Natural killer cell treated with Interleukin-12 subunit alpha and Interleukin-12 subunit beta and Interleukin-15 and Interleukin-18, amount 100 ng/mL, for 72 hours (primary cell): ENCODE measurements at places on chromosomes 5 and 9. TPM values are rescaled to one million over a fixed set of nuclear protein-coding genes. Genes with fewer than 3 reads are reported as not detected.
A peak's percentile ranks its signal among the peaks of the same experiment; 100 is the strongest.

INSL6 gene
- total RNA-seq = not detected

EQTN gene
- total RNA-seq = not detected

PKD2L2 gene
- total RNA-seq = not detected

NUTM2F gene
- not detected for total RNA-seq

MED22 gene
- 34.8 TPM for total RNA-seq

TSLP gene
- total RNA-seq = not detected

SLIT3 gene
- total RNA-seq = not detected

RMRP gene
- 4,437 TPM for total RNA-seq

RAD50 gene
- total RNA-seq = 24.9 TPM

CCL27 gene
- total RNA-seq = not detected

SRA1 gene
- 61.4 TPM for total RNA-seq

IFNA2 gene
- not detected for total RNA-seq

FAM200C gene
- 1.00 TPM for total RNA-seq

NIPAL4 gene
- total RNA-seq = 1.2 TPM

- no peak for DNase-seq
- no peaks in the 10 kb centered on the region for H3K36me3 ChIP-seq
- peak overlapping the region; percentile 83 for H3K27ac ChIP-seq
- H3K4me3 ChIP-seq = peak overlapping the region; percentile 97
- peaks cover 41% of the 10 kb centered on the region for H3K4me1 ChIP-seq
Measured at GRCh38 chr5:75509956-75510355, 1.5 kb downstream of the CERT1 start.

DNA sequence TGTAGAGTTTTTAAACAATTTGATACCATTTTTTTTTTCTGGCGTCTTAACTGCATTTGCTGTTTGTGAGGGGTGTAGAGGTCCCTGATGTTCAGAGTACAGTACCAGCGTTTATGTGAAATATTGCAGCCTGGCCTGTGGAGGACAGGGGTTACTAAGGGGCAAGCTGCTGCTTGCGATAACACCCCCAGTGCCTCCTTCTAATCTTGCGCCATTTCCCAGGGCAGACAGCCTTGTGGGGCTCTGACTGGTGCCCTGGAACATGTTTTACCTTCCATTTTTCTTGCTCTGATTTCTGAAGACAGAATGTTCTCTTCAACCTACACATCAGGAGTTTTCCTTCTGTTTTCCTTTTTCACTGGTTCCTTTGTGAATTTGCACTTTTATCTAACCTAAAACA is 142.9 kb downstream of the DOCK8 start:
- no peak for DNase-seq
- H3K27ac ChIP-seq = peak overlapping the region; percentile 8
- H3K4me1 ChIP-seq = peaks cover 9% of the 10 kb centered on the region
- no peak overlapping the region for H3K4me3 ChIP-seq
- H3K27me3 ChIP-seq = no peaks in the 10 kb centered on the region

DNA sequence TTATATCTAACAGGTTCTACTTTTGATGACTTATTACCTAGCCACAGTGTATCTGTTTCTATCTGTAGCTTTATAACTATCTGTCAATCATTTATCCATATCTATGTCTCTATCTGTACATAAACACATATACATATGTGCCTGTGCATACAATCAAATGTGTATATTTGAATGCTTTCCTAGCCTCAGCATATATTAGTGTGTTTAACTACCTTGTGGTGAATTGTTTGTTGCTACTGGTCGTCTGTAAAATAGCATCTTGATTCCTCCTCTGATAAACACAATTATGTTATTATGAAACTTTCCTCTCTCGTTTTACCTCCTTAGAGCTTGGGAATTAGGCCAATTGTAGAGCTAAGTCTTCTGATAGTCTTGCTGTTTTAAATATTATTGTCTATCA is 44.4 kb downstream of the PARP8 start:
- no peaks in the 10 kb centered on the region for H3K27me3 ChIP-seq
- peak overlapping the region; percentile 85 for H3K27ac ChIP-seq
- no peaks in the 10 kb centered on the region for H3K36me3 ChIP-seq
- H3K4me3 ChIP-seq = peak overlapping the region; percentile 86

GRCh38 chr5:141560151-141560550 is 58.6 kb downstream of the DIAPH1 start:
- peaks cover 31% of the 10 kb centered on the region for H3K4me1 ChIP-seq
- peaks cover 32% of the 10 kb centered on the region for H3K36me3 ChIP-seq
- no peaks in the 10 kb centered on the region for H3K27me3 ChIP-seq
- DNase-seq = no peak

- no peaks in the 10 kb centered on the region for H3K4me1 ChIP-seq
- H3K27me3 ChIP-seq = peaks cover 13% of the 10 kb centered on the region
- H3K27ac ChIP-seq = no peak overlapping the region
- H3K36me3 ChIP-seq = no peaks in the 10 kb centered on the region
- DNase-seq = no peak
Measured at GRCh38 chr9:68750786-68751185, 45.7 kb downstream of the PIP5K1B start.

- DNase-seq = no peak
- H3K4me3 ChIP-seq = no peak overlapping the region
- H3K4me1 ChIP-seq = peaks cover 20% of the 10 kb centered on the region
- H3K36me3 ChIP-seq = peaks cover 5% of the 10 kb centered on the region
Measured at GRCh38 chr9:112548836-112549595, 62.4 kb downstream of the KIAA1958 start.

DNA sequence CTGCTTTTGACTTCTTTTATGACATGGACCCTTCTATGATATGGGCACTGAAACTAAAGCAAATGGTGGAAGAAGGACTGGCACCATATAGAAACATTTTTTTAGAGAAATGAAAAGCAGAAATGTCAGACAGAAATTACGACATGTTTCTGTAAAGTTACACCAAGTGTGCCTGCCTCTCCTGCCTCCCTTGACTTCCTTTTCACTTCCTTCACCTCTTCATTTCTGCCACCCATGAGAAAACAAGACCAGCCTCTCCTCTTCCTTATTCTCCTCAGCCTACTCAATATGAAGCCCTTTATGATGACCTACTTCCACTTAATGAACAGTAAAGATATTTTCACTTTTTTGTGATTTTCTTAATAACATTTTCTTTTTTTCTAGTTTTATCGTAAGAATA is 44.5 kb downstream of the ERCC6L2 start:
- peaks cover 6% of the 10 kb centered on the region for H3K36me3 ChIP-seq
- H3K27ac ChIP-seq = no peak overlapping the region
- no peak overlapping the region for H3K4me3 ChIP-seq
- H3K27me3 ChIP-seq = no peaks in the 10 kb centered on the region
- DNase-seq = no peak

GRCh38 chr5:114418176-114419066 is 56.6 kb downstream of the KCNN2 start:
- H3K4me3 ChIP-seq = no peak overlapping the region
- H3K36me3 ChIP-seq = no peaks in the 10 kb centered on the region
- H3K4me1 ChIP-seq = no peaks in the 10 kb centered on the region
- no peaks in the 10 kb centered on the region for H3K27me3 ChIP-seq
- DNase-seq = no peak

- DNase-seq = no peak
- H3K36me3 ChIP-seq = no peaks in the 10 kb centered on the region
- no peak overlapping the region for H3K27ac ChIP-seq
- H3K4me1 ChIP-seq = no peaks in the 10 kb centered on the region
Measured at GRCh38 chr5:62127098-62127736, 178.8 kb upstream of the KIF2A start.

- H3K27ac ChIP-seq = no peak overlapping the region
- peaks cover 3% of the 10 kb centered on the region for H3K4me1 ChIP-seq
- no peaks in the 10 kb centered on the region for H3K36me3 ChIP-seq
- peaks cover 20% of the 10 kb centered on the region for H3K27me3 ChIP-seq
- no peak overlapping the region for H3K4me3 ChIP-seq
- no peak for DNase-seq
Measured at GRCh38 chr5:170348137-170348633, 41.0 kb downstream of the KCNMB1 start.

DNA sequence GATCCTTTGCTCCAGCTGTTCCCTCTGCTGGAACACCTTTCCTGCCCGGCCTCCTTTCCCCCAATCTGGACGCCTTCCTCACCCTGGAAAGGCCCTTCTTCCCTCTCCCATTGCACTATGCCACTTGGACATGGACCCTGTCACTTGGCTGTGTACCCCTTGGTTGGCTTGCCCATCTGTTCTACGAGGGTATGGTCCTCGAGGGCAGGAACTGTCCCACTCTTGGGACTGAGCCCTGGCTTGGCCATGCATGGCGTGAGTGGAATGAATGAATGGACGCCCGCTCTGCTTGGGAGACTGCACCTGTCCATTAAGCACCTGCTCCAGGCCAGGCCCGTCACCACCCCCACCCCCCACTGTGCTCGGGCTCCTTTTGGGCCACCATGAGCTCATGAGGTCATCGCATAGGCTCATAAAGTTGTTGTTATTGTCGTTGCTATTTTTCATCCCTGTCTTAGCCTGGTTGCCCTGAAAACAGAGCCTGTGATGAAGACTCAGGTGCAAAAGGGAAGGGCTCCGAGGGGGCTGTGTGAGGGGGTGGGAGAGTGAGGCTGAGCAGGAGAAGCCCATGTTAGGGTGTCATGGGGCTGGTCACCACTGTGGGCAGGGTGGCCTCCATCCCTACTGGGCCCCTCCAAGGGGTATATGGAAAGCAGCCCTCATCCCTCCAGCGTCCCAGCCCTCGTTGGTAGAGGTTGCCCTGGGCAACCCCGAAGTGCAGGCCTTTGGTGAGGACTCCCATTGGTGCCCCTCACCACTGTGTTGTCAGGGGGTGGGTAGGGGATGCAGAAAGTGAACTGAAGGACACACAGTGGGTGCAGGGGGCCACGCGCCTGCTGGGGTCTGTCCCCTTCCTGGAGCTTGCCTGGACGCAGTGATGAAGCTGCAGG is 57.2 kb upstream of the IER5L start:
- peak; percentile 49 for DNase-seq
- peaks cover 26% of the 10 kb centered on the region for H3K4me1 ChIP-seq
- H3K36me3 ChIP-seq = no peaks in the 10 kb centered on the region
- H3K4me3 ChIP-seq = no peak overlapping the region

DNA sequence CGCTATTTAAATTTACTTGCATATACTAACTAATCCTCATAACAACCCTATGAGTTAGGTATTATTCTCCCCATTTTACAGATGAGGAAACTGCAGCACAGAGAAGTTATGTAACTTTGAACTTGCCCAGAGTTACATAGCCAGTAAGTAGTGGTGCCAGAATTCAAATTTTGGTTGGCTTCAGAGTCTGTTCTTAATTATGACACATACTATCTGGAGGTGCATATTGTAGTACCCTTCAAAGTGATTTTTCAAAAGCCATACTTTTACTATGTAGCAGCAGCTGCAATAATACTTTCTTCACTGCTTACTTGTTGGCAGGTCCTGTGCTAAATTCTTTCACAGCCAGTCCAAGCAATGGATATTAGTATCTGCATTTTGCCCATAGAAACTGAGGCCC is 16.4 kb downstream of the MAN2A1 start:
- H3K4me3 ChIP-seq = no peak overlapping the region
- peaks cover 42% of the 10 kb centered on the region for H3K4me1 ChIP-seq
- DNase-seq = no peak
- no peak overlapping the region for H3K27ac ChIP-seq

GRCh38 chr5:64497386-64497785 is 8.4 kb upstream of the RGS7BP start:
- no peak overlapping the region for H3K4me3 ChIP-seq
- H3K27ac ChIP-seq = no peak overlapping the region
- DNase-seq = no peak
- H3K27me3 ChIP-seq = no peaks in the 10 kb centered on the region
- H3K4me1 ChIP-seq = no peaks in the 10 kb centered on the region

- H3K4me1 ChIP-seq = peaks cover 20% of the 10 kb centered on the region
- H3K27me3 ChIP-seq = no peaks in the 10 kb centered on the region
- no peak for DNase-seq
- no peak overlapping the region for H3K27ac ChIP-seq
- no peak overlapping the region for H3K4me3 ChIP-seq
- H3K36me3 ChIP-seq = peaks cover 4% of the 10 kb centered on the region
Measured at GRCh38 chr5:34026089-34026761, 16.8 kb downstream of the C1QTNF3 start.

DNA sequence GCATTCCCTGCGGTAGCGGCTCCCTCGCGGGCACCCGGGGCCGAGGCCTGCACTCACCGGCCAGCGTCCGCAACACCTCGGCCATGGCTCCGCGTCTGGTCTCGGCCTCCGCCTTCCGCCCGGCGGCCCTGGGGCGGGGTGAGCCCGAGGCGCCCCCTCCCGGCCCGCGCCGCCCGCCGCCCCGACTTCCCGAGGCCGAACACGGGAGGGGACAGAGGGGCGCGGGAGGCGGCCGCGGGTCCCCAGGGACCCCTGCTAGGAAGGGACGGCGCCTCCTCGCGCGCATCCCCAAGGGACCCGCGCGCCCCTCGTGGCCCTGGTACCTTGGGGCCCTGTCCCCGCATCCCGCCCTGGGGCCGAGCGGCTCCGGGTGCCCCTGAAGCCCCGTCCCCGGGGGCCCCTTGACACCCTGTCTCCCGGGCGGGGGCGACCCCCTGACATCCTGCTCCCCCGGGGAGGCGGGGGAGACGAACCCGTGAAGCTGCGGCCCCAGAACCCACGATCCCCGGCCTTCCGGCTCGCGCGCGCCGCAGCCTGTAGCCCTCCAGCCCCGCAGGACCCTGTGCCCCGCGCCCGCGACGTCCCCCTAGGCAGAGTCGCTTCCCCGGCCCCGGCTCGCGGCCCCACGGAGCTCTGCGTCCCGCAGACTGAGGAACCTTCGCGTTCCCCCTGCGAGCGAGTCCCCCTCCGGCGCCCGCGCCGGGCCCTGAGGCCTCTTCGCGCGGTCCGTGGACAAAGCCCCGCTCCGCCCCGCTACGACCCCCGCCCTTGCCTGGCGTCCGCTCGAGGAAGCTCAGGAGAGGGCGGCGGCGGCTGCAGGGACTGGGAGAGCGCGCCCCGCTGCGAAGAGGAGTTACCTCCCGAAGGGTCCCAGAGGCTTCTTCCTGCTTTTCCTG is at the start of gene ABO:
TSS of gene ABO (minus strand) at position 97 of the 896 bp plus-strand sequence.
- H3K4me1 ChIP-seq = peaks cover 4% of the 10 kb centered on the region
- no peak within 1 kb of the TSS for H3K27ac ChIP-seq
- no peak for DNase-seq
- H3K4me3 ChIP-seq = no peak within 1 kb of the TSS
- peaks cover 29% of the 10 kb centered on the region for H3K27me3 ChIP-seq
- H3K36me3 ChIP-seq = no peaks in the 10 kb centered on the region

GRCh38 chr5:34857161-34857560 is 18.2 kb downstream of the TTC23L start:
- H3K27me3 ChIP-seq = peaks cover 21% of the 10 kb centered on the region
- H3K36me3 ChIP-seq = no peaks in the 10 kb centered on the region
- no peak overlapping the region for H3K4me3 ChIP-seq
- no peak overlapping the region for H3K27ac ChIP-seq

DNA sequence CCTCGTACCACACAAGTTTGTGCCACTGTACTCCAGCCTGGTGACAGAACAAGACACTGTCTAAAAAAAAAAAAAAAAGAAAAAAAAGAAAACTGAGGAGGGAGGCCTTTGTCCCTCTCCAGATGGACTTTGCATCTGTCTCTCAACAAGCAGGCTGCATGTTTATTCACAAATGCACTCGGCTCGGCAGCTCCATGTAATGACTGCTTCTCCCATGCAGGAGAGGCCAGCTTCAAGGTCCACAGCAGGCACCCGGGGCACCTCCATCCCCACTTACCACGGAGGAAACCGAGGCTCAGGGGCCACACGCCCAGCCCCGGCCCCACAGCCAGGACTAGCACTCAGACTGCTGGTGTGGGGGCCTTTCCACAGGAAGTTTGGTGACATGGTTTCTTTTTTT is 13.1 kb upstream of the NCS1 start:
- no peaks in the 10 kb centered on the region for H3K36me3 ChIP-seq
- H3K27ac ChIP-seq = no peak overlapping the region
- no peak overlapping the region for H3K4me3 ChIP-seq
- no peaks in the 10 kb centered on the region for H3K27me3 ChIP-seq
- DNase-seq = no peak
- H3K4me1 ChIP-seq = no peaks in the 10 kb centered on the region

GRCh38 chr9:135068776-135069415 is 18.6 kb upstream of the OLFM1 start:
- DNase-seq = peak; percentile 40
- H3K27ac ChIP-seq = no peak overlapping the region
- H3K4me1 ChIP-seq = no peaks in the 10 kb centered on the region
- no peak overlapping the region for H3K4me3 ChIP-seq
- peaks cover 18% of the 10 kb centered on the region for H3K27me3 ChIP-seq
